ENCODE measurements at places on chromosomes 13 and 19.

DNA sequence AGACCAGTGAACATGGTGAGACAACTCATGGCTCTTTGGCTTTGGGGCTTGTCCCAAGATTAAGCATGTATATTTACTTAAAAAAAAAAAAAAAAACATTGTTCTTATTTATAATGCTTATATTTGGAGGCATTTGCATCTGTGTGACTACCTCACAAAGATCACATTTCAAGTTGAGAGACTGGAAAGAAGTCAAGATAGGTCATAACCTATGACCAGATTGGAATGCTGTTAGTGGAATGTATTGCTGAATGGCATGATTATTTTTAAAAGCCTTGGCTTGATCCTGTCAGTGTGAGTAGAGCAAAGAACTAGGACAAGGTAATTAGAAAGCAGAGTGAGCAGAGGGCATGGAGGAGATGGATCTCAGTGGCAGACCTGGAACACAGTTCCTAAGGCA, 214.6 kb downstream of the OXGR1 start:
- no peak for DNase-seq

DNA sequence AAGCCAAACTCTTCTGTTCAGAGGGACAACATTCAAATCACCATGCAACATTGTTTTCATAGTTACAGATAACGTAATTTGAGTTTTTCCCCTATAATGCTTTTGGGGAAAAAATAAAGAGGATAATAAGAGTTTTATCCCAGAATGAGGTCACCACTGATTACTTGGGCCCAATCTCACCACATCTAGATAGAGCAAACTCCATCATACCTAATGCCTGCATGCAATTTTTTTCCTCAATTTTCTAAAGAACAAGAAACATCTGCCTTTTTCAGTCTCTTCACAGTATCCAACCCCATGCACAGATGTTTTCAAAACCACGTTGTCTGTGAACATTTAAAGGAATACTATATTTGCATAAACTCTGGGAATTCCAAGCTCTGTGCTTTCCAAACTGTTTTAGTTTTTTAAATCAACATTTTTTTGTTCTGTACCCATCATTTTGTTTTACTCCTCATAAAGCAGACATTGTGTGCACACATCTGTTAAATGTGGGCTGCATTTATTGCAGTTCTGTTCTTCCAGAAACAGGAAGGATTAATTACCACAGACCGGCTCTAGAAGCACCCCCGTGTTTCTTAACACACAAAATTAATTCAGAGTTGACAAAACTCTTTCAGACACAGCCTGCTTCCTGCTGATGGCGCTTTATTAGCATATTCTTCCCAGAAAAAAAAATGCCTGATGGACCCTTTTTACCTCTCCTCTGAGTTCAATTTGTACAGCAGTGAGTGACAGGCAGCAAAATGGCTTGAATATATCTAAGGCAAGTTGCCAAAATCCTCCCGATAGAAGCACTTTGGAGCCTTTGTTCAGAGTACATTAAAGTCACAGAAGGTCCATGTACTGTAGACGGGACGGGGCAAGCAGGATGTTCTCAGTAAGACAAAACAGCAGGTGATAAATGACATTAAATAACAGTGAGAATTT, 1171.9 kb downstream of the EFNB2 start:
- DNase-seq: no peak

DNA sequence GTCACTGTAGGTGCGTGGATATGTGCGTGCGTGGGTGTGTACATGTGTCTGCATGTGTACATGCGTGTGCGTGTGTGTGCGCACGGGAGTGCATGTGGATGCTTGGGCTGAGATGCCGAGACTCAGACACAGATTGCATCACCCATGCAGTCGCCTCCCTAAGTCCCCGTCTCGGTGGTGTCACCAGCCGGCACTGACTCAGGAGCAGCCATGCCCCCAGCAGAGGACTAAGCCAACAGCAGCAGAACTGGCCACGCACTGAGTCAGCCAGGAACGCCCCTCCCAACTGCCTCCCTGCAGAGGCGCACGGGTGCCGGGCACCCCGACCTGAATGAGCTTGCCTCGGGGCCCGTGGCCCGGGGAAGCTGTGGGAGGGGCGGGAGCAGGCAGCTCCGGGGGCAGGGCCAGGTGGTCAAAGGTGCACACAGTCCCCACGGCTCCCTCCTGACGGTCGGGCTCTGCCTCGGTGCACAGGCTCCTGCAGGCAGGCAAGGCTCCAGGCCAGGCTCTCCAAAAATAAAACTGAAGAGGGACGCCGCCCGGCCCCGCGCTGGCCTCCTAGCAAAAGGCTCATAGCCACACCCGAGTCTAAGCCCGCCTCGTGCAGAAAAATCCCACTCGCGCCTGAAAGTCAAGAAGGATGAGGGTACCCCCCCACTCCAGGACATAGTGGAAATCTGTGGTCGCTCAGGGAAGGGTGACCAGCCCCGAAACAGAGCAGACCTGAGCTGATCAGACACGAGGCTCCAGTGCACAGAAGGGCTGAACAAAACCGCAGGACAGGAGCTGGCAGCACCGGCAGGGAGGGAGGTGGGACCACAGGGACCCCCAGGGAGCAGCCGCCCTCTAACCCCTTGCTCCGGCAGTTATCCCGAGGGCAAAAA, 49.2 kb downstream of the GADD45B start:
- DNase-seq: no peak

- DNase-seq: no peak
These were observed 2.6 kb upstream of the SULT2B1 start for GRCh38 chr19:48549380-48549779.

GRCh38 chr13:42312817-42313431, 41.0 kb downstream of the AKAP11 start:
- no peak for DNase-seq

DNA sequence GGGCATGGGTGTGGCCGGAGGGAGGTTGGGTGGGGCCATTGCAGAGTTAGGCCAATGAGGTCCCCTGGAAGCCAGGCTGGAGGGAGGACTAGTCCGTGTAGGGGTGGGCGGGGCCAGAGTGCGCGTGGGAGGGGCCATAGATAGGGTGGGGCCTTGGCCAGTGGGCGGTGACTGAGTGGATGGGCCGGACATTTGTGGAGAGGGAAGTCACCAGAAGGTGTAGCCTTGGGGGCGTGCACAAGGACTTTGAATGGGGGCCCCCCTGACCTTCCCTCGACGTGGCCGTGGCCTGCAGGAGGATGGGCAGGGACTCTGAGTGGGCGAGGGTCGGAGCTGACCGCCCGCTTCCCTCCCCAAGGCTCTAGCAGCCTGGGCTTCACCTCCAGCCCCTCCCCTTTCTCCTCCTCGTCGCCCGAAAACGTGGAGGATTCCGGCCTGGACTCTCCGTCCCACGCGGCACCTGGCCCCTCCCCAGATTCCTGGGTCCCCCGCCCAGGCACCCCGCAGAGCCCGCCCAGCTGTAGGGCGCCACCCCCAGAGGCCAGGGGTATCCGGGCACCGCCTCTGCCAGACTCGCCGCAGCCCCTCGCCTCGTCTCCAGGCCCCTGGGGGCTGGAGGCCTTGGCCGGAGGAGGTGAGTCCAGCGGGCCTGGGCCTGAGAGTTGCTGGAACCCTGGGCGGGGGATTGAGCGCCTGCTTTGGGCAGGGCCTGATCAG, 16.5 kb upstream of the B3GNT3 start:
- no peak for DNase-seq

DNA sequence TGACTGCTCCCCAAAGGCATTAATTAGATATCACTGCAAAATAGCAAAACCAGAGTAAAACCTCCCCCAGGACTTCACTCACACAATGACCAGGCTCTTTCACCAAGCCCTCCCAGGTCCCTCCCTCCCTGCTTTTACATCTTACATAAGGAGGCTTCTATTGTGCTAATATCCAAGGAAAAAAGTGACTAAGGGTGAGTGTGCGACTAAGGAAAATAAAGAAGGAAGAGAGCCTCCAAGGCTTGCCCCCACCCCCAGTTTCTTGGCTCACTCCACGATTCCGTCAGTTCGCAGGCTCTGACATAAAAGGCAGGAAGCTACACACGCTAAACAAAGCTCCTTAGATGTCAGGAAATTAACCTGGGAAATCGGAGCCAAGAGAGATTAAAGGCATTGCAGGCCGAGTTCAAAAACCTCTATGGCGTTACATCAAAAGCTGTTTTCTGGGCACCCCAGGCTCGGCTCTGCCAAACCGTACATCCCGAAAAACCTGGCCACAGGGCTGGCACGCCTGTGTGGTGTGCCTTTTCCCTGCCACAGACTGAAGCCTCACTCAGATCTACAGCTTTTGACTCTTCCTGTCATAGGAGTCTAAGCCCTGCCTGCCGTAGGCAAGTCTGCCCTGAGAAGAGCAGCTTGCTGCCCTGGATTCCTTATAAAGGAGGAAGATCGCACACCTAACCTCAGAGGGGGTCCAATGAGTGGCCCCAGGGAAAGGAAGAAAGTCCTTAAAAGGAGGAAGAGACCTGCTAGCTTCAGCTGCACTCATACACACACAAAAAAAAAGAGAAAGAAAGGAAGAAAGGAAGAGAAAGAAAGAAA, 67.0 kb upstream of the SERP2 start:
- DNase-seq: no peak

DNA sequence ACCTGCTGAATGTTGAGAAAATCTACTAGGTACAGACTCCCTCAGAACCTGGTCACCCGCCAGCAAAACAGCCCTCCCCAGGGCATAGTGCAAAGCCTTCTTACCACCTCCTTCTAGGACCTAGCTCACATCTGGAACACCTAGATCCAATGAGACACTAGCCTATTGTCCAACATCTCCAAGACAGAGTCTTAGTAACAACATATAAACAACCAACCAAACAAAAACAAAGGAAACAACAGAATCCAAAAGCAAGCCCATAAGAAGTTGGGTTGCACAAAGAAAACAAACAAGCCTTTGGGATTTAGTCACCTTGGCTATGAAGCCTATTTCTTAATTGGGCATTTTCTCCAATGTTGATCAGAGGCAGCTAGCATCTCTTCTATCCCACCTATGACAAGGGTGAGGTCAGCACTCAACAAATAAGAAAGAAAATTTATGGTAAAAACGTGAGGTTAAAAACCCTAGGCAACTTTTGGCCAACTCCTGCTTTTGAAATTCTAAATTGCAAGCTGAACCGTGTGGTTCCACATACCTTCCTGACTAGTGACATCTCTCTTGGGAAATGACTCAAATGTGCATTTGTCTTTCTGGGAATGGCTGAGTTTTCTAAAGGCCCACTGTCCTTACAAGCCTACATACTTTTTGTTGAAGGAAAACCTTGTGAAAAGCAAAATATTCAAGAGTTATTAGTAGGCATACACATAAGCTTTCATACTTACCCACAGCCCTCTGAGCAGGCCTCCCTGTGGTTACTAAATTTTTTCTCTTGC, 66.7 kb downstream of the FAM216B start:
- DNase-seq: no peak

DNA sequence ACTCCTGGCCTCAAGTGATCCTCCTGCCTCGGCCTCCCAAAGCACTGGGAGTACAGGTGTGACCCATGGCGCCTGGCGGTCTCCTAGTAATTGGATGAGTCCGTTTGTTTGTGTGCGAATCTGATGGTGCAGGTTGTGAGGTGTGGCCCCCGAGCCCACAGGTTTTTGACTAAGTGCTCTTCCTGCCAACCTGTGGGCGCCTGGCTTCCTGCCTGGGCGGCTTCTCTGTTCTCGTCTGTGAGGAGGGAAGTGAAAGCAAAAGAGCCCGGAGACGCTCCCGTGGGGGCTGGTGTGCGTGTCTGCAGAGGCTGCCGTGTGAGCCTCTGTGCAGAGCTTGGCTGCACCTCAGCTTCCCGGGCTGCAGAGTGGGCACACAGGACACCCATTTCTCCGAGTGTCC, 10.0 kb downstream of the ARHGAP45 start:
- DNase-seq: peak; percentile 79

DNA sequence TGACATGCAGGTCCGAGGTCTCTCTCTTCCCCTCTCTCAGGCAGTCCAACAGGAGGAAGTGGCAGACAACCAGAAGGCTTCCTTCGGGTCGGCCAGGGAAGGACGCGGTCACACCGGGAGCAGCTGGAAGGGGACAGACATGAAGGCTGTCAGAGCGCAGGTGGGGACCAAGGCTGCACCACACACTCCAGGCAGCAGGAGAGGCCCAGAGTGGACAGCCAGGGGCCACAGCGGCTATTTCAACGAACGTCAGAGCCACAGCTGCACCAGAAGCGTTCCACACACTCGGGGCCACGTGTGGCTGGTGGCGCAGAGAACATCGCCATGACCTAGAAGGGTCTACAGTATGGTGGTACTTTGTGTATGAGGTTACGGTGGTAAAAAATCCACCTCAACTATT, 16.0 kb upstream of the SLC39A3 start:
- DNase-seq: no peak

GRCh38 chr13:95226932-95227695, 74.1 kb downstream of the ABCC4 start:
- no peak for DNase-seq

DNA sequence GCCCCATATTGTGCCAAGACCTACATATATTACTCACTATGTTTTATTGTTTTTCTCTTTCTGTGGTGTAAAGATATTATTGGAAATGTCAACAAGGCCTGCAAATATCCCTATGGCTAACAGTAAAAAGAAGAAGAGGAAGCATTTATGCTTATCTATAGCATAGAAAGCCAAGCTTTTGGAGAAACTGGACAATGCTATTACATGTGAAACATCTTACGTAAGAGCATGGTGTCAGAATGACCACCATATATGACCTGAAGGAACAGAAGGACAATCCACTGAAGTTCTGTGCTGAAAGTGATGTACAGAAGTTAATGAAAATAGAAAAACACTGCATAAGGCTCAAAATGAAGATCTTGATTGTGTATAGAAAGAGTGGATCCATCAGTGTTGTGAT, 145.2 kb downstream of the KCTD12 start:
- no peak for DNase-seq
